Left ventricle myocardium superior (tissue), 1 donor: ENCODE measurements at places on chromosomes 5 and 9. TPM values are rescaled to one million over a fixed set of nuclear protein-coding genes. Genes with fewer than 3 reads are reported as not detected.

CD14 gene
- total RNA-seq: 31.0 TPM

PHF24 gene
- 0.10 TPM for total RNA-seq

NACC2 gene
- total RNA-seq: 39.1 TPM

CCNH gene
- total RNA-seq: 17.1 TPM

PCDHB2 gene
- total RNA-seq: 2.2 TPM

TMOD1 gene
- total RNA-seq: 205 TPM

DNA sequence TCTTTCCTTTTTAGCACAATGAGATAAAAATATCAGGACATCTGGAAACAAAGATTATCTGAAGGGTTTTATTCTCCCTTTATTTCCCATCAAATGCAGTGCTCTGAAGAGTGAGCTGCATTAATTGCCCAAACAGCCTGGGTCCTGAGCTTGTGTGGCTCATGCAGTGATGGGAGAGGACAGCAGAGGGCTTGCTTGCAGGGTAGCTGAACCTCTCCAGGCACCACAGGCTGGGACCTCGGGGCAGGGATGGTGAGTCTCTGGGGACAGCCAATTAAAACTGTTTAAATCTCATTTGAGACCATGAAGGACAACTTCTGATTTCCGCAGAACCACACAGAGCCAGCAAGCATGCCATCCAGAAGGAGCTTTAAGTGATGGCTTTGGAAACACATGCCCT, 71.2 kb downstream of the PLAC8L1 start:
- DNase-seq: no peak

GRCh38 chr9:16996901-16997491, 126.5 kb upstream of the BNC2 start:
- DNase-seq: no peak

- no peak for DNase-seq
These were observed 7.9 kb downstream of the TJP2 start for GRCh38 chr9:69181908-69182353.

DNA sequence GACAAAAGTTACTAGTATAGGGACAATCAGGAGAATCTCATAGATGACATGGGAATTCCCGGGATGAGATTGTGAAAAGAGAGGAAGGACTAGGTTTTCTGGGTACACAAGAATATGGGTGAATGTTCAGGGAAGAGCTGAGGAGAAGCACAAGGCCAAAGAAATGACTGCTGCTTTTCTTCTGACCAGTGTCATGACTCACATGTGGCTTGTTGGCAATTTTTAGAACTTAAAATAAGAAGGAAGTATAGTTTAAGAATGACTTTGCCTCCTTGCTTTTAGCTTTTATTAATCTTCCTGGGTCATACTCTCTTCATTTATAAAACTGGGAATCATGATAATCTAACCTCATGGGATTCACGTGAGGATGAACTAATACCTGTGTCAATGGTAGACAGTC, 652.4 kb upstream of the MEF2C start:
- DNase-seq: no peak

- no peak for DNase-seq
These were observed 45.9 kb upstream of the JAK2 start for GRCh38 chr9:4939118-4939561.

- DNase-seq: no peak
These were observed 17.7 kb downstream of the SNX18 start for GRCh38 chr5:54535149-54535844.

DNA sequence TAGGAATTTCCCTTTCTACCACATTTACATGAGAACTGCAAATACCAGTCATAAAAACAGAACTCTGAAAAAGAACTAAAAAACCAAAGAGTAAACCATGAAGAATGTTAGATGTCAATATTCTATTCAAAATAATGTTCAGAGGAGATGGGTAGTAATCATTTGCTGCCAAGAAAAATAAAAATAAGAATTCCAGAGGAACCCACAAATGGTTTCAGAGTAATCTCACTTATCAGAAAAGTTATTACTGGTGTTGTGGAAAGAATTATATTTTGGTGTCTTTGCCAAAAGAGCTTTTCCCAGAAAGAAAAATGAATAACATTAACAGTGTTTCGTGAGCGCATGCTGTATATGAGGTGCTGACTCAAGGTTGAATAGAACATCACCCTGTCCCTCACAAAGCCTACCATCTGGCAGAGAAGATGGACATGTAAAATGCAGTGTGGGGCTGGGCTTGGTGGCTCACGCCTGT, 35.6 kb downstream of the GPR21 start:
- no peak for DNase-seq
